ENCODE measurements at places on chromosomes 3 and 15.

- no peak for DNase-seq
These were observed 13.6 kb upstream of the LTF start for GRCh38 chr3:46478341-46478740.

DNA sequence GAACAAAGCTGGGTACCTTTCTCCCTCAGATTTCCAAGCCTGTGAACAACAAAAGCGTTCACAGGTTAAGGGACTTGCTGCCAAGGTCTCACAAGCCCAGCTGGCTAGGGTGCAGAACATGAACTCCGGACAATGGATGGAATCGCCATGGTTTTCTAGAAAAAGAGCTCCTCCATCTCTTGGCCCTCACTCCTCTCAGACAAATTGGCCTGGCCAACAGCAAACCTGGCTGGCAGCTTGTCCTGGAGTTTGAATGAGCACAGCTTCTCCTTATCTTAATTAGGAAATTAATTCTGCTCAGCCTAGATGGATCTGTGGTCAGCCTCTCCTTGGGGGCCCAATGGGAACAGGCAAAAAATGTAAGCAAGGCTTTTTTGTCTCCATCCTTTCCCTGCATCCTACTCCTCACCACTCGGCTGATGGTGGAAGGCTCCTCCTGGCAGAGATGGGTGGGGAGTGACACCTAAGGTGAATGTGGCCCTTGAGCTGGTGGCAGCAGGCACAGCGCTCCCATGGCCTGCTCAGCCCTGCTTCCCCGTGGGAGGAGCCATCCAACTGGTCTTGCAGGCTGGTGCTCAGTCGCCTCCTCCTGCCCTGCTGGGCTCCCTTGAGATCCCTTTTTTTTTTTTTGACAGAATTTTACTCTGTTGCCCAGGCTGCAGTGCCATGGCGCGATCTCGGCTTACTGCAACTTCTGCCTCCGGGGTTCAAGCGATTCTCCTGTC lies 5.8 kb downstream of the KLHL25 start:
- no peak for DNase-seq

DNA sequence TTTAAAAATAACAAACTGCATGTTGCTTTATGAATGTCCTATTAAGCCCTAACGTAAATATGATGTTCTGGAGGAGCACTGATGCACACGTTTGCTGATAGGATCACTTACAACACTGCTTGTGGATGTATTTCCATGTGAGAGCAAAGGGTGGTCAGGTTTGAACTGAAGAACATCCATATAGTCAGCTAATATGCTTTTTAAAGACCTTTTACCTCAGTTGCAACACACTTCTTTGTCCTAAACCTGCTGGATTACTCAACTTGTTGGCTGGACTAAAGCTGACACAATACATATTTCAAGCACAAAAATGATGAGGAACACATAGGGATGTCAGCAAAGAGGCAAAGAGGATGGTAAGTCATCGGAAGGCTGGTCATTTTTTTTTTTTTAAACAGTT lies 186.6 kb downstream of the TIGIT start:
- no peak for DNase-seq

DNA sequence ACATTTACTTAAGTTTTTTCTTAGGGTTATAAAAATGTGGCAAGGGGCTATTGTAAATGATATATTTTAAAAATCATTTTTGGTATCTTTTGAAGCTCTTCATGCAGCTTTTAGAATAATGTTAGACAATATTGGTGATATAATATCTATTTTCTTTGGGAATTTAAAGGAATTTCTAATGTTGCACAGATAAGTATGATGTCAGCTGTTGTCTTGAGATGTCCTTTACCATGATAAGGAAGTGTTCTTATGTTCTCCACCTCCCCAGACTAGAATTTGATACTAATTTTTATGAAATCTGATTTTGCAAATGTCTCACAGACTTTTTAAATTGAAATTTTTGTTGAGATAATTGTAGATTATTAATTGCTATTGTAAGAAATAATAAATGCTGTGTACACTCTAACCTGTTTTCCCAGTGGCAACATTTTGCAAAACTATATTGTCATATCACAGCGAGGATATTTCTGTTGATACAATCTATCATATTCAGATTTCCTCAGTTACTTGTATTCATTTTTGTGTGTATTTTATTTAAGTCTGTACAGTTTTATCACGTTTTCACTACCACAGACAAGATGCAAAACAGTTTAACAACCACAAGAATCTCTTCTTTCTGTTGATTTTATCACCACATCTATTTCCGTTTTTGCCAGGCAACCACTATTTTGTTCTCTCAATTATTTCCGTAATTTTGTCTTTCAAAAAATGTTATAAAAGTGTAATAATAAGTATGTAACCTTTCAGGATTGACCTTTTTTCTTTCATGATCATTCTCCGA lies 55.4 kb downstream of the SPRED1 start:
- DNase-seq: no peak

DNA sequence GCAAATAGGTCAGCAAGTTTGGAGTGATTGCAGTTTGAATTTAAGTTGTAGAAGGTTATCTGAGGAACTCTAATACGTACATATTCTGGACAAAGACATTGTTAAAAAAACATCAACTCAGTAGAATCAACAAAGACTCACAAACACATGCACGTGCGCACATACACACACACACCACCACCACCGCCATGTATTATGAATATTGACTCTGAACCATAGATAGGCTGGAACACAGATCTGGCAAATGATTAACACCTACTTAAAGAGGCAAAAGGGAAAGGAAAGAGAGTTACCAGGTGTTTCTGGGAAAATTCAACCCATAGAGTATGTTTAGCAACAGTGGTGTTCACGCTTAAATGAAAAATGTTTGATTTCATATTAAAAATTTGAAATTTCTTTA lies 334.2 kb upstream of the ALCAM start:
- DNase-seq: no peak

GRCh38 chr3:62119139-62119538 lies 254.2 kb downstream of the FEZF2 start:
- DNase-seq: no peak

- DNase-seq: no peak
These were observed 198.9 kb downstream of the ADAMTS9 start for GRCh38 chr3:64488939-64489338.

- DNase-seq: no peak
These were observed 43.8 kb downstream of the ADAMTS7 start for GRCh38 chr15:78767331-78767951.

DNA sequence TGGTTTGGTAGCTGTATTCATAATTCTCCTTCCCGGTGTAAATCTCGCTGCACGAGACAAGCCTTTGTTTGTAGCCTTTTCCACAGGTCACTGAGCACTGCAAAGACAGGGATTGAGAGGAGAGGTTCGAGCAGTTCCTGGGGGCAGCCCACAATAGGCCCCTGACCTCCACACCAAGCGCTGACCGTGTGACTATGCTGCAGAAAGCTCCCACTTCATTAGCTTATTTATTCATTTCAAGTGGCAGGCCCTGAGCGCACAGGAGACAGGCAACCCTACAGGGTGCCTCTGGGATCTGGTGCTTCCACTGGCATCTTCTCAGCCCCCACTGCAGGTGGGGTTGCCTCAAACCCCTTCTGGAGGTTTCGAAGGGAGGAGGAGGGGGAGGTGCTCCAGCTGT lies 140.9 kb downstream of the ADAMTS9 start:
- no peak for DNase-seq

DNA sequence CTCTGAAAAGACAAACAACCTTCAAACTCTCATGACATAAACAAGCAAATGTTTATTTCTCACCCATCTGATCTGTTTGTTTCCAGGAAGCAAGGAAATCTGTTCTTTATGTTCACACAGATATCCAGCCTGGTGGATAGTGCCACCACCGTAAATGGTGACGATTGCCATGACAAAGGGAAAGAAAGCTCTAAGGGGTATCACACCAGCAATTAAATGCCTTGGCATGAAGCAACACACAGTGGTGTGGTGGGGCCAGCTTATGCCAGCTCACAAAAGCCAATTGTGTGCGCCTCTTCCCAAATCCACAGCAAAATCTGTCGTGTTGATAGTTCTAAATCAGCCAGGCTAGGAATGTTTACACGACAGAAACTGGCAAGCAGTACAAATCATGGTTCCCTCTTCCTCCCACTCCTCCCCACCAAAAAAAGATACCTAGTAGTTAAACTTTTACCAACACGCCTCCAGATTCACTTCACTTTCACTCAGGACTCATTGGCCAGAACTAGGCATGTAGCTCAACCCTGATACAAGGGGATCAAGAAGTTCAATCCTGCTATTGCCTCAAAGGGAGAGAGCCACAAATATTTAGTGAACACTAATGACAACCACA lies 189.2 kb upstream of the SLCO3A1 start:
- no peak for DNase-seq

GRCh38 chr15:31523655-31524049 lies 197.0 kb downstream of the KLF13 start:
- no peak for DNase-seq

DNA sequence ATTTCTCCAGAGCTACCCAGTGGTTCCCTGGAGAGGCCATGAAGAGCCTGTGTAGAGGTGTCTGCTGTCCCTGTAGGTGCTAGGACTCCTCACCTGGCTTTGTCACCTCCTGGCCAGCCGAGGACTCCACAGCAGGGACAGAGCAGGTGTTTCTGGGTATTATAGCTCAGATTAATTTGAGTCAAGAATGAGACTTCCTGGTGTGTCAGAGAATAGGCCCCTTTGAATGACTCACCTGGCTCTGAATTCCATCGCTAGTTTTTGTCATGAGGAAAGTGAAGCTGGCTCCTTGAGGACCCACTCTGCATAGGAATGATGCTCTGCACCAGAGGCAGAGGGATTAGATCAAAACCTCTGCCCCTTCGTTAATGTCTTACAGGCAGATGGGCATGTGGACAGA lies 167.5 kb upstream of the TOPAZ1 start:
- DNase-seq: no peak

DNA sequence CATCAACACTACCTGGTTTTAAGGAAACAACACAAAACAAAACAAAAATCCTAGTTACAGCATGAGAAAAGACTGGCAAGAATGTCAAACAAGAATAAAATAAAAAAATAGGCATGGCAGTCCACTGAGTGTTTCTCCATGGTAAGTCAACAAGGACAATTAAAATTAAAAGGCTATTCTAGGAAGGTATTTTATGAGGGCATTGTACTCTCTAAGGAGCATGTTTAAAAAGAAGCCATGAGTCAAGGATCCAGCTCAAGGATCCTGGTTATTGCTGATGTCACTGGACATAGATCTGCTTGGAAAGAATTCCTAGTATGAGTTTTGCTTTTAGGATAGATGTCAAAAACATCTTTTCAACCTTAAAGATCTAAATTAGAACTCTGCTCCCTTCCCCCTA lies 106.7 kb downstream of the MYO5A start:
- DNase-seq: no peak

- DNase-seq: no peak
These were observed 163.0 kb upstream of the SLC2A2 start for GRCh38 chr3:171189394-171190080.

GRCh38 chr3:144816323-144816722 lies 844.7 kb downstream of the DIPK2A start:
- no peak for DNase-seq

GRCh38 chr3:151501923-151502632 lies 41.2 kb upstream of the IGSF10 start:
- DNase-seq: no peak

GRCh38 chr3:71849681-71850080 lies 64.7 kb upstream of the PROK2 start:
- no peak for DNase-seq

- no peak for DNase-seq
These were observed 110.7 kb upstream of the EPHA3 start for GRCh38 chr3:88996691-88997090.
